ENCODE measurements at places on chromosomes 3 and 15.

GRCh38 chr3:120416868-120417267 lies 33.9 kb downstream of the FSTL1 start:
- peak; percentile 4 for DNase-seq

DNA sequence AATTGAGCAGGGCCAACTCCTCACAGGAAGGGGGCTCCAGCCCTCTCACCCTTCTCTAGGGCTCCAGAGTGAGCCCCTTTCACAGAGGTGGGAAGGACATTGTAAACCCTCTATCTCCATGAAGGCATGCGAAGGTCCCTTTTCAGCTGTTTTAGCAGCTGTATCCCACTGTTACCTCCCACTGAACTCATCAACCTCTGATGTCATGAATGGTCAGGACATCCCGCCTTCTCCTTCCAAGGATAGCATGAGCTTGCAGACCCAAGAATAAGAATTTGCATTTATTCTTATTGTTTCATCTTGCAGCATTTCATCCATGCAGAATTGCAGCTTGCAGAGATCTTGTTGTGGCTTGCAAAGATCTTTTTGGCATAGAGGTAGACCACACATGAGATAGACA lies 24.3 kb upstream of the FGD5 start:
- DNase-seq, result no peak

DNA sequence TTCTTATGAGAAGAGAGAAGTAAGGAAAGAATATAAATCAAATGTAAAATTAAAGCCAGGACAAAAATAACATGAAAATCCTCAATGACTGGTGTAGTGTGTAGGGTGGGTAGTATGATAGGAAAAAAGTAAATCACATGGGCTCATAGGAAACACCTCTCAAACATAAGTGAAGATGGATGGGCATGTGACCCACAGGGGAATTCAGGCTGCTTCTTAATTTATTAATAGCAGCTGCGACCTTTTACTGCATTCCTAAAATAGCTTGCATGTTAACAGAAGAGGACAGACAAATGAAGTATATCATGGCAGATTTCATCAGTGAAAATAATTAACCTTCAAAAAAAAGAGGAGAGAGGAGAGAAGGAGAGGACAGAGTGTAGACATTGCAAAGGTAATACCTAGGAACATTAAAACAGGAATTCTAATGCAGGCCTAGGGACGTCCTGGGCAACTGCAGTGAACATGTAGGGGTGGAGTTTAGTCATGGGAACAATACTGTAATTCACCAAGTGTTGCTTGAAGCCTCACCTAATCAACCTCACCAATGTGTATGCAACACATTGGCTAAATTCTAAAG lies 132.9 kb downstream of the KCNMB2 start:
- no peak for DNase-seq

- no peak for DNase-seq
These were observed 71.9 kb downstream of the FBXL22 start for GRCh38 chr15:63669074-63669473.

DNA sequence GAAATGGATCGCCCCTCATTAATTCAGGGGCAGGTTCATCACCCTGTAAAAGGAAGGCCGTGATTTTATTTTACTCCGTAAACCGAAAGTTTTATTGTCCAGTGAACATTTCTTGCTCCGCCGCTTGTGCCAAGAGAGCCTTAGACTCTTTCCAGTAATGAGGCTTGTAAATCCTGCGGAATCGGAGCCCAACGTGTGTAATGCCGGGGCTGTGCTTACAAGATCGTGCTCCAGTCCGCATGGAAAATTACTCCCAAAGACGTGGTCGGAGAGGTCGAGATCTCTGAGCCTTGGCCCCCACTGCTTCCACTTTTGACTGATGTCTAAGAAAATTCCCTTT lies 649 bp upstream of the PLOD2 start:
- DNase-seq, result no peak

DNA sequence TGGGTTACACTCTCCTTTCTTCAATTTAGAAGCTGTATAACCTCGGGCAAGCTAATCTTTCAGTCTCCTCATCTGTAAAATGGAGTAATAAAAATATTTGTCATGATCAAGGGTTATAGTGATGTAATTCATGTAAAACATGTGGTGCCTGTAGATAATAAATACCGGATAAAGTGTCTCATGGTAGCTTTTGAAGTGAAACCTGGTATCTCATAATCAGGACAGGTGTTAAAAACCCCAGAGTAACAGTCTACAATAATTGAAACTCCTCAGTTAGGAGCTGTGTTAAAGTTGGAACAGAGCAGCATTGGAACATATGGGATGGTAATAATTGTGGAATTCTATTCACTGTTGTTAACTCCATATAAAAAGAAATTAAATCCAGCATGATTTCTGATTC lies 884 bp upstream of the KNL1 start:
- DNase-seq, result no peak

- no peak for DNase-seq
These were observed 17.3 kb downstream of the PLS1 start for GRCh38 chr3:142613491-142613890.

DNA sequence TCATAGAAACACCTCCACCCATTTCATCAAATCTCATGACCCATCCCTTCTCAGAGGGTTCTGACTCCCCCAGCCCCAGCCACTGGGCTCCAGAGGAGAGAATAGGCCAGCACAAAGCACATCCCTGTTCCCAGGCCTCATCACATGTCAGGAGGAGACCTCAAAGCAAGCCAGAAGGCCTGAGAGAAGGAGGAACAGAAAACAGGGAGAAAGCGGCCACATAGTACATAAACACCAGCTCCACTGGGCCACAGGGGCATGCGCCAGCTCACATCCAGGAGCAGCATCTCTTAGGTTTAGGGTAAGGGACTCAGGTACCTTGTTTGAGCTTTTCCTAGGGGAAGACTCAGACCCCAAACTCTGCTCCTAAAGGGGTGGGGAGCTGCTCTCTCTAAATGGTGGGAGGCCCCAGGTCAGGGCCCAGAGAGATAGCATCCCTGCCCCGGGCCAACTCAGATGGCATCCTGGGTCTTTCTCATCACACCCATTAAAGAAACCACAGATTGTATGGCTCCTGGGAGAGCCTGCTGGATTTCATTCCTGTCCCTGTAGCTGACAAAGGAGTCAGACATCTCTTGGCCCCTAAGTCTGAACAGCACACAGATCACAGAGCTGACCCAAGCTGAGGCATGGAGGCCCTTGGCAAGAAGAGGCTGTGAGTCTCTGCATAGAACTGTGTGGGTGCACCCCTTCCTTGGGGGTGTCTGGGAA lies 2.5 kb downstream of the SHF start:
- DNase-seq, result no peak

DNA sequence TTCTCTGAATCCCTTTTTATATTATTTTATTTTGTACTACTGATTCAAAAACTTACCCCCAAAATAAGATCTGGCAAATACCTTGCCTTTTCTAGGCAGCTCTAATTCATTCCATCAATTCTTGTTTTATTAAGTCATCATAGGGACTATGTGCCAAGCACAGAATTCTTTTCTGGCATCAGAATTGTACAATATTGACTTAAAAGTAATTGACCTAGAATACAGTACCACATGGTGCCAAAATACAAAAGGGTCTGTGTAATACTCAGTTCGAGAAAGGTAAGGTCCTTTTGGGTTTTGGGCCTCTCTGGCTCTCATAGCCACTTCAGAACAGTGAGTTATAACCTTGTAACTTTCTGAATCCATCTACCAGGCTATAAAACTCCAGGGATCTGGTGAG lies 46.2 kb downstream of the KBTBD8 start:
- DNase-seq, result no peak

DNA sequence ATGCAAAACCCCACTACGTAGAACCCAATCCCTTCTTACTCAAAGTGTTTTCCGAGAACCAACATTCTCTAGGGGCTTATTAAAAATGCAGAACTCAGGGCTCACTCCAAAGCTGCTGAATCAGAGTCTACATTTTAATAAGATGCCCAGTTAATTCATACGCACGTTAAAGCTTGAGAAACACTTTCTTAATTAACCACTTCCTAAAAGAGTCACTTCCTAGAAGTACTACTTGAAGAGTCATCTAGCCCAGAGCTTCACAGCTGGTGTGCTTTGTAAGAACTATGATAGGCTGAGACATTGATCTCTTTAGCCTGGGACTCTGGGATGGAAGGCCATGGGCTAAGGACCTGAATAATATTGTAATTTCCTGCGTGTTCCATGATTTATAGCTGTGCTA lies 9.0 kb downstream of the COL6A5 start:
- no peak for DNase-seq

GRCh38 chr3:126157083-126157768 lies 23.2 kb downstream of the ALDH1L1 start:
- no peak for DNase-seq

DNA sequence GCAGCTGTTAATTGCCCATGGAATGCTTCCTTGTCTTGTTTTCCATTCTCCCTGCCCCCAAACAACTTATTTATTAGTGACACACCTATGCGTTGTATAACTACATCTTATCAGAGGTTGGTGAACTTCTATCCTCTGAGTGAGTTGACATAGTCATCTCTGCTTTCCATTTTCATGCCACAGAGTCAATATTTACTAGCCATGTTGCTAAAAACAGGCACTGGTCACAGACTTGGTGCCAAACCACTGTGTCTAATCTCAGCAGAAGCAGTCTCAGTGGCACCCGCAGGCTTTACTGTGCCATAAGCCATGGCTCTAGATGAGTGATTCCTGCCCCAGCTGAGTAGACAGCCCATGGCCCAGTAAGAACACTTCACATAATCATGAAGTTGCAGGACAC lies 26.5 kb downstream of the DAPK2 start:
- no peak for DNase-seq

GRCh38 chr15:71136793-71137518 lies 21.7 kb downstream of the THSD4 start:
- no peak for DNase-seq

DNA sequence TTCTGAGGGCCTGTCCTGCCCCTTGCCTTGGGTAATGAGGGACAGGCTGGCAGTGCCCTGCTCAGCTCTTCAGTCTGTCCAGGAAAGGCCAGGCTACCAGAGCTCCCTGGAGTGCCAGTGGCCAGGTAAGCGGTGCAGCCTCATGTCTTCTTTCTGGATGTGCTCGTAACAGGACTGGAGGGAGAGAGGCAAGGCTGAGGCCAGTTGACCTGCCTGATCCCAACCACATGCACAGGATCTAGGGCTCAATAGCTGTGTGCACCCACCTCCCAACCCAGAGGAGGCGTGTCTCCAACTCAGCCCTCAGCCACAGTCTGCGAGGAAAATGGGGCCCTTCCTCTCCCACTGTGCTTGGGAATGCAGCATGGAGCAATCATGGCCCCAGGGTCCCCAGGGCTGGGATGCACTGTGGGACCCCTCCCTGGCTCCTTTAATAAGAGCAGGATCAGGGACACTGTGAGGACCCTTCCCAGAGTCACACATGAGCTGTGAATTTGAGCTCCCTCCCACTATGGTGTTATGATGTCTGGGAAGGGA lies 22.5 kb downstream of the ALS2CL start:
- DNase-seq, result no peak

DNA sequence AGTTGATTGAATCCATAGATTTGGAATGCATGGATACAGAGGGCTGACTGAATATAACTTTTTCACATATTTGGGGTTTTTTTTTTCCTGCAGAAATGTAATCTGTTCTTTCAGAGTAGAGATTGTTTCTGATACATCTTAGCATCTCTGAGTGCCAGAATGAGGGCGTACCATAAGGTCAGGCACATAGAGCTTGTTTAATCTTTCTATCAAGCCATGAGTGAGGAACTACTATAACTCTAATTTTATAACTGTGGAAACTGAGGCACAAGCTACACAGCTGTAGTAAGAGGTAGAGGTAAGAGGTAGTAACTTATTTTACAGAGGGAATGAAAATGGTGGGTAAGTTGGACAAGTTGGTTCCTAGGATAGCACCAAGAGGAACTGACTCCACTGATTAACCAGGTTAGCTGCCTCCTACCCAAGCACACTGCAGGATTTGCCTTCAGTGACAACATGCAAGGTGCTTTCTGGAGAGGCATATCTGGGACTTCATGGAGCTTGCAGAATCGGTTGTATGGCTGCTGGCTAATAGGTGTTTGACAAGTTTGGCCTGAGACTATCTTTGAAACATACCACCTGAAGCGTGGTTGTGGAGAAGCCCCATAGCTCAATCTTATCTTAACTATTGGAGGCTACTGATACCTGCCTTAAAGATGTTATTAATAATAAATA lies 23.5 kb upstream of the HACD2 start:
- no peak for DNase-seq

- DNase-seq, result no peak
These were observed 90.1 kb downstream of the NEK10 start for GRCh38 chr3:27279123-27279522.

- no peak for DNase-seq
These were observed 32.1 kb downstream of the OXSM start for GRCh38 chr3:25821746-25822573.

GRCh38 chr15:38349251-38349650 lies 96.6 kb downstream of the SPRED1 start:
- DNase-seq, result no peak

- DNase-seq, result no peak
These were observed 463.6 kb upstream of the ALCAM start for GRCh38 chr3:104903064-104903463.

DNA sequence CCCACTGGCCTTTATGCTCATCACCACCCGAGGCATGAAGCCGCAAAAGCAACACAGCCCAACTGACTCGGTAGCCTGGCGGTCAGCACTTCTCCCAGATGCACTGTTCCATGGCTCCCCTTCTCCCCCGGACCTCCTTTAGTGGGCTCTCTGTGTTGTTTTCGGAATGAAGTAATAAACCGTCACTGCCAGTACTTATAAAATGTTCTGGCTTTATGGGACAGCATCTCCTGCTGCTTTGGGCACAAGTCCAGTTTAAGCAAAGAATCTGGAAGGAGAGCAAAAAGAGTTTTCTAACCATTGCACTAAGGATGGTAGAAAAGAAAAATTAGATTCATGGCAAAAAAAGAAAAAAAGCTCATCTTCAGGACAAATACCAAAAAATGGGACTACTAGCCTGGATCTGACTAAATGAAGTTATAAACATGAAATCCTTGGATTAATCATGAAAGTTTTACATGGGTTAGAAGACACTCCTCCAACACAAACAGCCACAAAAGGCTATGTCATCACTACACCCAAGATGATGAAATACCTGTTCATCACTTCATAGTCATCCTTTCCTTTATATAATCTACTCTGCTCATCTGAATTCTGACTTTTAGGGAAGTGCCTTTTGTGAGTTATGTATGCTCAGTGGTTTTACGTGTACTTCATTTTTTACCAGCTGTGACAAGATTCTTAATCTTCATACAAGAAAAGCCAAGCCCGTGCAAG lies 89.5 kb upstream of the UBE2E2 start:
- DNase-seq, result no peak

- DNase-seq, result no peak
These were observed 111.2 kb downstream of the MYO5A start for GRCh38 chr15:52417521-52417920.

- DNase-seq, result no peak
These were observed 14.4 kb upstream of the ZBTB38 start for GRCh38 chr3:141353652-141354495.
